ENCODE measurements at places on chromosomes 13 and 19.

DNA sequence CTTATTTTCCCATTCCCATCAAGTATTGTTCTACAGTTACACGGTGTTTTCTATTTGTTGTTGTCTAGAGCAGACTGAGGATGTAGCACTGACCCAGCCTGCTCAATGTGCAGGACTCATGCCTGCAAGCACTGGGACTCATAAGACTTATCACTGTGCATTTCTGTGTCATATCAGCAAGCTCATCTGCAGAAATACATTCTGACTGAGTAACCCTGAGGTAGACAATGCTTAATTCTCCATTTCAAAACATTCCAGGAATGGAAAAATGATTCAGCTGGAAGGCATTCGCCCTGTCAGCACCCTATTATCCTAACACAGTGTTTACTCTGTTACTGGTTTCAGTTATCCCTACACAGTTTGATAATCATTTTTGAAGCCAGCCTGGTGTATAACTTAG is 2506.4 kb downstream of the PCDH9 start:
- no peak for DNase-seq

DNA sequence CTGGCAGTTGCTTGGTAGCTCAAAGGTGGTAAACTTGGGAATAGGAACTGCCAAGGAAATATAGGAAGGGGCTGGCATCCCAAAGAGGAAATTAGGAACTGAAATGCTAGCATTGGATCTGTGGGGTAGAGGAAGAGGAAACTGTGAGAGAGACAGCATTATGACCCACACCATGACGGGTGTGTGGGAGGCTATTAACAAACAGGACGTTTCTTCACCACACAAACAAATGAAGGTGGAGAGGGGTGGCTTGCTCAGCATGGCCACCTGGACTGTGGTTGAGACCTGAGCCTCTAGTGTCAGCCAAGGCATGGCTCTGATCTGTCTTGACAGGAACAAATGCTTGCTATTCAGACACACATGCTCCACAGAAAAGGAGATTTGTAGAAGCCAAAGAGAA is 178.2 kb downstream of the B3GLCT start:
- no peak for DNase-seq

DNA sequence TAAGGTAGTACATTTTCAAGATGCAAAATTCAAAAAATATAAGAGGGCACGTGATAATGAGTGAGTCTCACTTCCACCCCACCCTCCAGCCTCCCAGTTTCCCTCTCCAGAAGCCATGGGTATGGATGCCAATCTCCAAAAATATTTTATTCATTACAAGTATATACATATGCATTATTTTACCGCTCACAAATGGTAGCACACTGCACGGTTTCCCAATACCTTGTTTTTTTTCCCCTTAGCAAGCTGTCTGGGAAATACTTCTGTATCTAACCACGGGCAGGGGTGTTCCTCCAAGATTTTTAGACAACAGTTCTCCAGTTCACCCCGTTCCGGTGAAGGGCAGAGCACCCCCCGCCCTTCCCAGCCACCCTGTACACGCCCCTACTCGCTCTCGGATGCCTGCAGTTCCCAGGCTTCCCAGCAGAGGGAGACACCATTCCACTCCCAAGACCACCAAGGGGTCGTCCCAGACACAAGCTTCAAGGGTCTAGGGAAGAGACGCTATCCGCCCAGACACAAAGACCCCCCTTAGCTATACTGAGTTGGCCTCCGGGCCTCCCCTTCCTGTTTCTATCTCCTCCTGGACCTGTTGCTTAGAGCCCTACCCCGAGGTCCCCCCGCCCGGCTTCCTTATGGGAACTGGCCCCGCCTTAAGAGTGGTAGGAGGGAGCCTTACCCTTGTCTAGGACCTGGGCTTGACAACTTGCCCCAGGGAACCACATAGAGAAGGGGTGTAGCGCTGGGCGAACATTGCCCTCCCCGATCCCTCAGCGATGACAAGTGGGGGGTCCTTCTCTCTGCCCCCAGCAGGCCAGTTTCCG is 1.1 kb upstream of the FXYD3 start:
- peak; percentile 63 for DNase-seq

GRCh38 chr19:18478545-18479311 is 40.8 kb upstream of the ISYNA1 start:
- peak; percentile 82 for DNase-seq

- DNase-seq: no peak
Observed at GRCh38 chr13:26680123-26680450, 80.5 kb downstream of the GPR12 start.

DNA sequence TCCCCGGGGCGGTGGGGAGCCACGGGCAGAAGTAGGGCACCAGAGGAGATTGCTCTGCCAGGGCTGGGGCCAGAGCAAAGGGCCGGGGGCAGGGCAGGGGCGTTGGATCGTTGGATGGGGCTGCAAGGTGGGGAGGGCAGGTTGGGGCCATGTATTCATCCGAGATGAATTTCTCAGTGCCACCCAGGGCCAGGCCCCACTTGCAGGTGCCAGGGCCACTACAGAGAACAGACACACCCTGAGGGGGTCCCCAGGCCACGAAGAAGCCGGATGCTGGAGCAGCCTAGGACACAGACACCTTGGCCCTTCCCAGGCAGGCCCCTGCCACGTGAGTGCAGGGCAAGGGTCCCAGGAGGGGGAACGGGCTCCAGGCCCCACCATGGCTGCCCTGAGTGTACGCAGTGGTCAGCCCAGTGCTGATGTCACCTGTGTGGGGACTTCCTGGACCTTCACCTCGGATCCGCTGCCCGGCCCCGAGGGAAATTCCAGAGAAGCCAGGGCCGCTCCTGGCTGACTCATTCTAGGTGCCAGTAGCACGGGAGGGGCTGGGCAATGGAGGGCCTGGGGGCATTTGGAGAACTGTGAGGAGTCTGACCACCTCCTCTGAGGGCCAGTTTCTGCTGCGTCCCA is 9.6 kb upstream of the SBNO2 start:
- DNase-seq: no peak

GRCh38 chr19:19606021-19606420 is 12.5 kb downstream of the PBX4 start:
- peak; percentile 66 for DNase-seq

- no peak for DNase-seq
Observed at GRCh38 chr19:6219586-6220290, 60.0 kb downstream of the MLLT1 start.

GRCh38 chr13:58190577-58190976 is 559.0 kb downstream of the PCDH17 start:
- no peak for DNase-seq

- no peak for DNase-seq
Observed at GRCh38 chr19:41626278-41626677, 596 bp downstream of the CEACAM4 start.

- no peak for DNase-seq
Observed at GRCh38 chr19:1355568-1356507, 27.9 kb upstream of the NDUFS7 start.

DNA sequence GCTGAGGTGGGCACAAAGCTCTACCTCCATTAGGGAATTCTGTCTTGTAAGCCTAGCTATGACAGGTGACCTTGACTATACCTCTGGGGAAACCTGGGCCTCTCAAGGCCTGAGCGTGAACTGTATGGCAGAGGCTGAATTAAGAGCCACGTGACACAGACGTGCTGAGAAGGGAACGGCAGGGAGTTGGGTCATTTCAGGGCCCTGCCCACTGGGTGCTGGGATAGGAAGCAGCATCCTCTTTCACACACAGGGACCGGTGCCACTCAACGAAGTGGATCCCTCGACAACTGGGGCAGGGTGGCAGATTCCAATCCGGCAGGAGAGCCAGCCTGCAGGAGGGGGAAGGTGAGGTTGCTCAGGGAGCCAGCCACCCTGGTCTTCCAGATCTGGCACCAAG is 9.2 kb downstream of the ASF1B start:
- DNase-seq: no peak

DNA sequence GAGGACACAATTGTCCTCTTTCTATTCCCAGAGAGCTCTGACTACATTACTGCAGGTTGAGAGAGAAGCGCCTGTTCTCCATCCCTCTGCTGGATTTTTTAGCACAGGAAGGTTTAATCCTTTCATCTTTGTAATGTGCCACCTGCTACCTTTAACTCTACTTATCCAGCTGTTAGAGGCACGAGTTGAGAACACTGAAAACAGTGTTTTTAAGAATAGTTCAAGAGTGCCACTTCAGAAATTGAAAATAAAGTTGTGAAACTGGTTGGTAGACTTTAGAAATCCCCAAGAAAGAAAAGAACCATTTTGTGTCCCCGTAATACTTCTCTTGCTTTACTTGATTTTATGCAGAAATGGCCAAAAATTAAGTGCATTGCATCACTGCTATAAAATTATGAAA is 20.6 kb downstream of the FREM2 start:
- no peak for DNase-seq

DNA sequence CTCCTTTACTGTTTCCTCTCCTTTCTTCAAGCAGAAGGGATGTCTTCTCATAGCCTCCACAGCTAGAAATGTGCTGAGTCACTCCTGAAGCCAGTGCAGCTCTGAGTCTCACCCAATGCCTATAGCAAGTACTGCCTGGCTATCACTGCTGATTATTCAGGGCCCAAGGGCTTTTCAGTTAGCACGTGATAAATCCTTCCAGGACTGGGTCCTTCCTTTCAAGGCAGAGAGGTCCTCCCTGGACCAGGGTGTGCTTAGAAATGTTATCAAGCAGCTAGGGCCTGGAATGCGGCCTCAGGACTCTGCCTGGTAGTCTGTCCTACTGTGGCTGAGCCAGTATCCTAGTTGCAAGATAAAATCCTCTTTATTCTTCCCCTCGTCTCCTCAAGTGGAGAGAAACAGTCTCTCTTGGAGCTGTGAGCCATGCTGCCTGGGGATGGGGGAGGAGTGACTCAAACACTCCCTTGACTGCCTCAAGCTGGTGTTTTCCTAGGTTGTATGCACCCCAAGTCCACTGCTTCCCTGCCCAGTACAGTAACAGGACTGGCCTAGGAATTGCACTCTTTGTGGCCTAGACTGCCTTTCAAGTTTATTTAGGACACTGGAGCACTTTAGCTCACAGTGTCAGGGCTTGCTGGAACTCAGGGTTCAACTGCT is 198.7 kb upstream of the SERP2 start:
- no peak for DNase-seq

GRCh38 chr13:83935566-83935965 is 53.3 kb upstream of the SLITRK1 start:
- no peak for DNase-seq

DNA sequence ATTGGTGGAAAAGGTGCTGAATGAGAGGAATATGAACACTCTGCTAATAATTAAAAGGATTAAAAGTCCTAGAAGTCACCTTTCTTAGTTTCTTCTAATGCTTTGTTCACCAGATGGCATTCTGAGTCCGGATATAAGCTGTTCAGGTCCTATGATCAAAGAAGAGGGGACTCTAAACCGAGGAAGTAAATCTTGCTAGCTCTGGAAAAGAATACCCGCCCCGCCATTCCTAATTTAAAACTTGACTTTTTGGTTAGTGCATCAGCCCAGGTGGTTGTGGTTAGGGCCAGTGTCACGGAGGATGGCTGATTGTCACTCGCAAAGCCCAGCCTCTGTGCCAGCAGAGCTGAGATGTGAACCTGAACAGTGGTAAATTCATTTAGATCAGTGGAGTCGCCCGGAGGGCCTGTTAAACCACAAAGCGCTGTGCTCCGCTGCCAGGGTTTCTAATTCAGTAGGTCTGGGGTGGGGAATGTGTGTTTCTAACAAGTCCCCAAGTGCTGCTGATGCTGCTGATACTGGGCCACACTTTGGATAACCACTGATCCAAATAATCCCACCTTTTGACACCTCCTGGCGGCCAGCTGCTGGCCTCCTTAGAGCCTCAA is 425.4 kb downstream of the DCT start:
- no peak for DNase-seq

DNA sequence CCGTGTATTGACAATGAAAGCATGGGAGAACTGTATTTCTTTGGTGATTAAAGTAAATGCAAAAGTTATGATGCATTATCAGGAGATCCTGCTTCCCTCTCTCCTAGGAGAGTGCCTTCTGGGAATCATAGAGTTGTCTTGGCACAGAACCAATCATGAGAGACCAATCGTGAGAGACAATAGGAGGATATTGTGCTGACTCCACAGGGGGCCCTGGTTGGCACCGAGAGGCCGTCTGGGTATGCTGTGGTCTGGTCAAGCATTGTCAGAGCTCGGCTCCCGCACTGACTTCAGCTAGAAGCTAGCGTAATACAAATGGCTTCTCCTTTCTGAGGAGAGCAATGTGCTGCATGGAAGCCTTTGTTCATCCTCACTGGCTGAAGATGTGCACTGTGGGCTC is 131.5 kb upstream of the GJB6 start:
- DNase-seq: no peak

DNA sequence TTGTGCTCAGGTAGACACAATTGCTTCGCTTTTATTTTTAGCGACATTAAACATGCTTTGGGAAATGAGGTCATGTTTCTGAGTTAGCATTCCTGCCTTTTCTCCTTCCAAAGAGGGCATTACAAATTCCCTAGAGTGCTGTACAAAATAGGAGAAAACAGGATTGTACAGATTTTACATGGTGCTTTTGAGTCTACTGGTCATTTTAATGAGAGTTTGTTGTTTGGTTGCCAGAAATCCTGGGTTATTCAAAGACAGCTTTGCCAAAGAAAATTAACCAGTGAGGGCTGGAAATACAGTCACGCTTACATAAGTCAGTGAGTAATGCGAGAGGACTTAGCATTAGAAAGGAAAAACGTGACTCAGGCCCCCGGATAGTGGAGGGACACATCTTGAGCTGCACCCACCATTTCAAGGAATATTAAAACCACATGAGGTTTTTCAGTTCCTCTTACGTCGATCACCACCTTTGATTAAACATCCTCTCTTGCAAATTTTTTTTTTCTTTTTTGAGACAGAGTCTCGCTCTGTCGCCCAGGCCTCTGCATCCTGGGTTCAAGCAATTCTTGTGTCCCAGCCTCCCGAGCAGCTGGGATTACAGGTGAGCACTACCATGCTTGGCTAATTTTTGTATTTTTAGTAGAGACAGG is 55.4 kb downstream of the SACS start:
- peak; percentile 65 for DNase-seq

GRCh38 chr19:49746206-49746958 is 16.7 kb downstream of the TSKS start:
- peak; percentile 28 for DNase-seq

DNA sequence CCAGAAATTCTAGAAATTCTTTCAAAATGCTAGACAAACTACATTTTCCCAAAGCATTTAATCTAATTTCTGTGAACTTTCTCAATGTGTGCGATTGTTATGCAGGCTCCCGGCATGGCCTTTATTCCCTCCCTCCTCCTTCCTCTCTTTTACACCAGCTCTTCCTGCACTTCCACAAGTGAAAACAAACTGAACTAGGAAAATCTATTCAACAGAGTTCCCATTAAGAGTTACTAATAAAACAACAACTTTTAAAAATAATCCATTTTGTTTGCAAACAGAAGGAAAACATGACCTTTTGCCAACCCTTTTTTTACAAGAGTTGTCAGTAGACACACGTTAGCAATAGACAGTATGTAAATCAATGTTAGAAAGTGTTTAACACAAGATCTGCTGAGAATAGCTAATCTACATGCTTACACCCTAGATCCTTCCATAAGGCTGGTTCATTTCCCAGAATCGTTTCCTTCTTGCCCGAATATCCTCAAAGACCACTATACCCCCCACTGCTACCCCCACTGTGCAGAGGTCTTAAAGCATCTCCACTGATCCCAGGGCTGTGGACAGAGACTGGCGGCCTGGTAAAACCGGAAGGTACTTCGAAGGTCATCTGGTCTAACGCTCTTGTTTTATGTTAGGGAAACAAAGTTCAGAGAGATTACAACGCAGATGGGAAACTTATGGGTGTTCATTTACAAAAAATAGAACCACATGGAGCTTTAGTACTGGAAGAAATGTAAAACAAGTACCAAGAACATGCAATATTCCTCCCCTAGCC is 98.0 kb downstream of the FOXO1 start:
- no peak for DNase-seq

GRCh38 chr19:13841962-13842290 is 35.0 kb upstream of the NANOS3 start:
- DNase-seq: no peak

GRCh38 chr19:1324806-1325567 is 39.3 kb downstream of the EFNA2 start:
- no peak for DNase-seq
